Aortic smooth muscle cell (primary cell): ENCODE measurements at places on chromosomes 1 and 21. TPM values are rescaled to one million over a fixed set of nuclear protein-coding genes. Genes with fewer than 3 reads are reported as not detected.

Gene ADAMTS5
- 2.6 and 7.1 TPM in 2 replicates for total RNA-seq

Gene HSPA6
- 0.26 and 0.62 TPM in 2 replicates for total RNA-seq

Gene BGLAP
- 0.13 TPM in 1 of 2 replicates, not detected in the other for total RNA-seq

Gene AADACL4
- not detected in 2 replicates for total RNA-seq

Gene SLC19A1
- total RNA-seq = 2.4 and 3.2 TPM in 2 replicates

Gene CAMK1G
- 0.13 and 0.31 TPM in 2 replicates for total RNA-seq

Gene SUMO3
- 86.3 and 90.5 TPM in 2 replicates for total RNA-seq

Gene LCE3E
- total RNA-seq = not detected in 2 replicates

Gene SSX2IP
- total RNA-seq = 15.6 and 20.1 TPM in 2 replicates

Gene BRDT
- total RNA-seq = not detected in 2 replicates

Gene POU3F1
- not detected in 2 replicates for total RNA-seq

Gene ANKRD35
- total RNA-seq = 8.5 and 11.2 TPM in 2 replicates
